ENCODE measurements at places on chromosomes 7 and 10. TPM values are rescaled to one million over a fixed set of nuclear protein-coding genes. Genes with fewer than 3 reads are reported as not detected.

TSPAN13 gene
- 74.1 TPM for polyA plus RNA-seq

GRCh38 chr10:7412237-7412927 is 1.5 kb upstream of the SFMBT2 start:
- DNase-seq: no peak

- DNase-seq: no peak
Measured at GRCh38 chr7:9962742-9963141, 1010.9 kb upstream of the PHF14 start.

GRCh38 chr7:94999069-94999351 is 91.6 kb downstream of the PPP1R9A start:
- no peak for DNase-seq

DNA sequence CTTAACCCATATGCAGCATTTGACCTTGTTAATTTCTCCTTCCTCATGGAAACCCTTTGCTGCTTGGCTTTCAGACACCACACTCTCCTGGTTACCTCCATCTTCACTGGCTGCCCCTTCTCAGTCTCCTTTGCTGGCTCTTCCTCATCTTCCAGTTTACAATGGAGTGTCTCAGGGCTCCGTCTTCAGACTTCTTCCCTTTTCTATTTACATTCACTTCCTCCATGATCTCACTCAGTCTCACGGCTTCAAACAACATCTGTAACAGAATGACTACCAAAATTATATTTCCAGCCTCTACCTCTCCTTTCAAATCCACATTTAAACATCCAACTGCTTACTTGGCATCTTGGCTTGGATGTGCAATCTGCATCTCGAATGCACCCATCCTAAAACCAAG is 140.4 kb downstream of the DKK1 start:
- DNase-seq: no peak
